Amniotic epithelial cell (primary cell): ENCODE measurements at places on chromosomes 4 and X.

- DNase-seq, result peak; percentile 38
These were observed 24.3 kb upstream of the TET2 start for GRCh38 chr4:105122350-105122749.

DNA sequence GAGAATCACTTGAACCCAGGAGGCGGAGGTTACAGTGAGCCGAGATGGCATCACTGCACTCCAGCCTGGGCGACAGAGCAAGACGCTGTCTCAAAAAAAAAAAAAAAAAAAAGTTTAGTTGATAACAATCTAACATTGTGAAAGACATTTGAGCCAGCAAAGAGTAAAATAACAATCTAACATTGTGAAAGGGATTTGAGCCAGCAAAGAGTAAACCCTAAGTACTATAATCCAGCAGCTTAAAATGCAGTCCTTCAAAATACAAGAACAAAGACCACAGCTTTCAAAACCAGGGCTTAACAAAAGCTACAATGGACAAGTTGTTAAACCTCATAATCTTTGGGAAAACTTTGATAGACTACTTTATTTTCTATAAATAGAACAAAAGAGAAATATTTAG is 16.9 kb downstream of the MFAP3L start:
- peak; percentile 57 for DNase-seq

DNA sequence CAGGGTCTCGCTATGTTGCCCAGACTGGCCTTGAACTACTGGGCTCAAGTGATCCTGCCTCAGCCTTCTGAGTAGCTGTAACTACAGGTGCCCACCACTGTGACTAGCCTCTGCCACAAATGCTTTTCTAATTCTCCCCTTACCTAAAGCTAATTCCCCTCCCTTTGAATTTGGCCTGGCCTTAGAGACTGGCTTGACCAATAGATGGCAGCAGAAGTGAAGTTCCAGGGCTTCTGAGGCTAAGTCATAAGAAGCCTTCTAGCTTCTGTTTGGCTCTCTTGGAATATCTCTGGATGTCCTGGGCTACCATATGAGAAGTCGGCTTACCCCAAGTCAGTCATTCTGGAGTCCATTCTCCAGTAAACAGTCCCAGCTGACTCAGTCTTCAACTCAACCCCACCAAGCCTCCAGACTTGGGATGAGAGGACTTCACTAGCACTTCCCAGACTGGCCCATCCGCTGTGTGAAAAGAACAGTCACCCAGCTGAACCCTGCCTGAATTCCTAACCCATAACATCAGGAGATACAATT is 61.0 kb downstream of the HPRT1 start:
- DNase-seq, result peak; percentile 70

- no peak for DNase-seq
These were observed 60.1 kb upstream of the NAP1L5 start for GRCh38 chr4:88757776-88758175.

DNA sequence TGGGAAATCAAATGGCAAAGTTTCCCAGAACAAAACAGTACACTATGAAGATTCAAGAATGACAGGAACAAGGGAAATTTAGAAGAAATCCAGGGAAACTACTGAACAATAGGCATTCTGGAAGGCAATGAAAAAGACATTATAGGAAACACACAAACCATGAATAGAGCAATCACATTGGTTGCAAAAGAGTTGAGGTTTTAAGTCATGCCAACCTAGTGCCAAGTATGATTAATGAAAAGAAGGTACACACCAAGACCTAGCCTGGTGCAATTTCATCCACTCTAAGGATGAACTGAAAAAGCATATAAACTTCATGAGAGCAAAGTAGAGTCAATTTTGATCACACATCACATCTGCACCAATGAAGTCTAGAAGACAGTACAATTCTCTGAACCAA is 326.9 kb downstream of the PDHA2 start:
- peak; percentile 70 for DNase-seq
